ENCODE measurements at places on chromosomes 12 and 14.

GRCh38 chr14:91149462-91149861 lies 35.6 kb downstream of the DGLUCY start:
- DNase-seq = no peak

DNA sequence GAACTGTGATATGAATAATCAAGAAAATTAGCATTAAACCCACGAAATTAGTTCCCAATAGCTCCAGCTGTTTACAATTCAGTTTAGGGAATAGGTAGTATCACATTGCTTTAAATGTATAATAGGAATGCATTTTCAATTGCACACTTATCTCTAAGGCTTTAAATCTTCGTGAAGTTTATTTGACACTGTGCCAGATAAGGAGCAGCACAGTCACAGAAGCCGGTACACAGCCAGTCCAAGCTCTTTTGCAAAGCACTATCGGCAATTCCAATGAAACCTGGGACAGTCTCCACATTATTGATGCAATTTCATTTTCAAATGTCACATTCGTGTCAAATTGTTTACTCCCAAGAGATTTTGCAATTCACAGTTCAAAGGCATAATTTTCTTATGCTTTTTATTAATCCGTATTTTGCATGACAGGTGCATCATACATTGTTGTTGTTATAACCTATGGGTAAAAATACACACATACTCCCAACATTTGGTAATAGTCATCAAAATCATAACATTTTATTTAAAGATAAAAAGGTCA lies 602.8 kb downstream of the RPS29 start:
- DNase-seq = no peak

- DNase-seq = peak; percentile 57
Observed at GRCh38 chr14:21069388-21070082, 569 bp upstream of the ARHGEF40 start.

GRCh38 chr14:103160321-103161053 lies 37.2 kb downstream of the TNFAIP2 start:
- DNase-seq = no peak

DNA sequence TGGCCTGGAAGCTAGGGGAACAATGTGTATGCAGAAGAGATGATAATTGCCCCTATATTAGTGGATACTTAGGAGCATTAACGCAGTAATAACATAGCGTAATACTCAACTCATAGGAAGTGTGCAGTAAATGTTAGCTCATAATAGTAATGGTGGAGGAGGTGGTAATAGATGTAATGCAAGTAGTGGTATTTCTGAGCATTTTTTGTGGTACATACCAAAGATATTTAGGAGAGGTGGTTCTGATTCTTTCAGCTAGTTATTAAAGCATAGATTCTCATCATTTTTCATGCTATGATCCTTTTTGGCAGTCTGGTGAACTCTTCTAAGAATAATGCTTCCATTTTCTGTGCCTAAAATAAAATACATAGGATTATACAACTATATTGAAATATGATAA lies 233.1 kb downstream of the PTPRO start:
- no peak for DNase-seq

- DNase-seq = no peak
Observed at GRCh38 chr12:119129827-119130434, 48.8 kb upstream of the HSPB8 start.

DNA sequence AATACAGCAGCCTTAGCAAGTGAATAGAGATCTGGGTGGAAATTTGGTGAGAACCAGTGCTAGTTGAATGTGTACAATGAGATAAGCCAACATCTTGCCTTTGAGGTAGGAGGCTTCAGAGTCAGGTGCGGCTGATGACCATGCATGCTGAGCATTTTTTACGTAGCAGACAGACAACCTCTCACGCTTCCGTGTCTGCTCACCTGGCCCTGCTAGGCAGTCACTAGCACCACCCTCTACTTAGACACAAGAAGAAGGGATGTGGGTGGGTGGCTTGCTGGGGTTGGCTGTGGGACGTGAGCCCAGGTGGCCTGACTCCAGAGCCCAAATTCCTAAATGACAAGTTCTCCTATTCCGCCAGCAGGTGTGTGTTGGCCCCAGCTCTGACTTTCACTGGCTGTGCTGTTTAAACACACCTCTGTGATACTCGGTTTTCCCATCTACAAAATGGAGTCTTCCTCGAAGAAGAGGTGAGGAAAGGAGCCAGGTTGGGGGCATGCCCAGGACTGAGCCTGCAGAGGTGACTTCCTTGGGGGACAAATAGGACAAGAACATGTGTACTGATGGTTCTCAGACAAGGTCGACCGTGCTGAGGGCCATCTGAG lies 57.8 kb upstream of the BCL11B start:
- no peak for DNase-seq

DNA sequence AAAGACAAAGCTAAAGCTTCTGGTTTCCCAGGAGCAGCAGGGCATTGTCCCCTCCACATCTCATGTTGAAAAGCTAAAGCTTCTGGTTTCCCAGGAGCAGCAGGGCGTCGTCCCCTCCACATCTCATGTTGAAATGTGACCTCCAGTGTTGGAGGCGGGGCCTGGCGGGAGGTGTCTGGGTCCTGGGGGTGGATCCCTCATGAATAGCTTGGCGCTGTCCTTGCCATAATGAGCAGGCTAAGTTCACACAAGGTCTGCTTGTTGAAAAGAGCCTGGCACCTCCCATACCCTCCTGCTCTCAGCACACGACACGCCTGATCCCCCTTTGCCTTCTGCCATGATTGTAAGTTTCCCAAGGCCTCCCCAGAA lies 123.7 kb downstream of the PIWIL1 start:
- DNase-seq = no peak

DNA sequence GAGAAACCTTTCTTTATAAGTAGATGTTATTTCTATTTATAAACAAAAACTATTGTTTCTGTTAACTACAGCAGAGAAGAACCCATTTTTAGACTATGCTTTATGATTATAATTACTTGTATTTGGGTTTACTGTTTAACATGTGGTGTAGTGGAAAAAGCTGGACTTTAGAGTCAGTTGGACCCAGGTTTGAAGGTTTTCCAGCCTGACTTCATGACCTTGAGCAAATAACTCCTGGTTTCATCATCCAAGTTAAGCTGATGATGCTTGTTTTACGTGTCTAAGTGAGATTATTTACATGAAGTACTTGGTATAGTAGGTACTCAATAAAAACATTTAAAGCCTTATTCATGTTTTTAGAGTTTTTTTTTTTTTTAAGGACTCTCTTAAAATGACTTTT lies 221.8 kb upstream of the ARHGAP5 start:
- no peak for DNase-seq

GRCh38 chr14:77111021-77111420 lies 13.0 kb downstream of the CIPC start:
- DNase-seq = no peak

DNA sequence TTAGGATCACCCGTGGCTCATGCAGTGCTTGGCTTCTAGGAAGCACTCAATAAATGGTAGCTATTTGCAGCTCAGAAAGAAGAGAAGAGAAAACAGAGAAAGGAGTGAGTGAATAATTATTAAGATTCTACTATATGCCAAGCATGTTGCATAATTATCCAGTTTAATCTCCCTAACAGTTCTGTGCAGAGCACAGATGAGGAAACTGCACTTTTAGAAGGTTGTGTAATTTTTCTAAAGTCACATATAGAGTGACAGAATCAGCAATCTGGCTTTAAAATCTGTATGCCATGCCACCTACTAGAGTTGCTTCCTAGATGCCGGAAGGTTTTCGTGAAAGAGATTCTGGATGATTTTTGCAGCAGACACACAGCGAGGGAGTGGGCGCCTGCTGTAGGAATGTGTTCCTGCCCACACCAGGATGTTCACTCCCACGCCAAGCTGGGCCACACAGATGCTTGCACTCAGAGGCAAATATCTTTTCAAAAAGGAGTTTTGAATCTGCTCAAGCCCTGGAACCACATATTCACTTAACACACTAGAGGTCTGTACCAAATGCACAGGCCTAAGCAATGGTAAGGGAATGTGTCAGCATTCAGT lies 50.2 kb upstream of the SMCO2 start:
- no peak for DNase-seq

Data from SHP77 (cell line).